Chondrocyte (in vitro differentiated cells): ENCODE measurements at places on chromosomes 5 and 9. TPM values are rescaled to one million over a fixed set of nuclear protein-coding genes. Genes with fewer than 3 reads are reported as not detected.

DNA sequence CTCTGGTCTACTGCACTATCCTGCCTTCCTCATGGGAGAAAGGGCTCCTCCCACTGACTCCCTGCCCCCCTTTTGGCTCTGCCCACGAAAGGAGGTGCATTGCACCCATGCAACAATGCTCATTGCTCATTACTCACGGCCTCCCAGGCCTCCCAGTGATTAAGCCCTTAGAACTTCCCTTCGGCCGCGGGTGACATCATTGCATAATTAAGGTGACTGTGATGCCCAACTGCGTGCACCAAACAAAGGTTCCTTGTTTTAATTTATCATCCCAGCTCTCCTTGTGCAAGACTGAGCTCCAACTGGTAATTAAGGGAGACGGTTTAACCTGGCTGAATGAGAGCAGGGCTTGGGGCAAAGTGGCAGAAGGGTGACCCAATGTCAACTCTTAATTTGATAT is 180.4 kb downstream of the GAS1 start:
- no peak for DNase-seq
- peaks cover 6% of the 10 kb centered on the region for H3K4me1 ChIP-seq
- H3K36me3 ChIP-seq: no peaks in the 10 kb centered on the region
- no peak overlapping the region for H3K4me3 ChIP-seq
- H3K27me3 ChIP-seq: no peaks in the 10 kb centered on the region
- no peak overlapping the region for H3K27ac ChIP-seq

Gene CDH12
- total RNA-seq: not detected in 3 replicates

Gene ACTBL2
- total RNA-seq: 0.10 TPM in 1 of 3 replicates, not detected in the others

GRCh38 chr5:169175733-169176132 is 125.2 kb downstream of the SLIT3 start:
- H3K27ac ChIP-seq: no peak overlapping the region
- peaks cover 5% of the 10 kb centered on the region for H3K36me3 ChIP-seq

GRCh38 chr9:78213712-78214111 is 22.2 kb upstream of the CEP78 start:
- no peak overlapping the region for H3K4me3 ChIP-seq
- no peaks in the 10 kb centered on the region for H3K36me3 ChIP-seq
- DNase-seq: no peak
- no peak overlapping the region for H3K27ac ChIP-seq
- peaks cover 3% of the 10 kb centered on the region for H3K27me3 ChIP-seq
- H3K4me1 ChIP-seq: peaks cover 15% of the 10 kb centered on the region

- peaks cover 3% of the 10 kb centered on the region for H3K4me1 ChIP-seq
- no peaks in the 10 kb centered on the region for H3K27me3 ChIP-seq
- no peaks in the 10 kb centered on the region for H3K36me3 ChIP-seq
These were observed 9.4 kb upstream of the REEP5 start for GRCh38 chr5:112931473-112931872.

GRCh38 chr5:113022661-113023060 is 46.1 kb downstream of the DCP2 start:
- no peak overlapping the region for H3K27ac ChIP-seq
- no peak overlapping the region for H3K4me3 ChIP-seq
- DNase-seq: no peak
- H3K4me1 ChIP-seq: peaks cover 3% of the 10 kb centered on the region

DNA sequence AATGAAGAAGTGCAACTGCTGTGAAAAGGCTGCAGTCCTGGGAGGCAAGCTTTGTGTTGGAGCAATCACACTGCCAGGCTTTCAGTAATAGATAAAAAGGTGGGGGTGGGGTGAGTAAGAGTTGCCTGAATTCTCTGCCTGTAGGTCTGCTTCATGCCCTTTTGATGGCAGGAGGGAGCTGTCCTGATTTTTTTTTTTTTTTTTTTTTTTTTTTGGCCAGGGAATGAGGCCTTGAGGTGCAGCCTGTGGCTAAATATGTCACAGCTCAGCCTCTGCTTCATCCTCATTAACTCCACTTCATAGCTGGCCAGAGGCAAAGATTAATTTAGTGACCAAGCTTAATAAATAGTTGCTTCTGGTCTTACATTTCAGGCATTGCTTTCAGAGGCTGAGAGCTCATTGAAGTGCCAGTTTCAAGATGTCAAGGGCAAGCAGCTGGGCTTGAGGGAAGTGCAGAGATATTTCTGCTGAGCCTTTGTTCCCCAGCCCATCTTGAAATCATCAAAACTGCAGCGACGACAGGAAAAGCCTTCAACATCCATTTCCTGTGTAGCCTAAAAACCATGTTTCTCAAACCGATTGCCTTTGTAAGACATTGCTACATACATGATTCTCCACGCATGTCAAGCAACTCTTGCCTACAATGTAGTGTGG is 134.7 kb downstream of the MACIR start:
- no peaks in the 10 kb centered on the region for H3K27me3 ChIP-seq
- peak overlapping the region; percentile 45 for H3K27ac ChIP-seq
- H3K36me3 ChIP-seq: no peaks in the 10 kb centered on the region
- no peak overlapping the region for H3K4me3 ChIP-seq
- DNase-seq: no peak

Gene WNK2
- total RNA-seq: 0.44 to 3.3 TPM (median 2.3 TPM) in 3 replicates

Gene FBXL7
- 24.7 to 32.6 TPM (median 31.4 TPM) in 3 replicates for total RNA-seq

Gene PCDHAC2
- 4.9 to 7.1 TPM (median 6.7 TPM) in 3 replicates for total RNA-seq

DNA sequence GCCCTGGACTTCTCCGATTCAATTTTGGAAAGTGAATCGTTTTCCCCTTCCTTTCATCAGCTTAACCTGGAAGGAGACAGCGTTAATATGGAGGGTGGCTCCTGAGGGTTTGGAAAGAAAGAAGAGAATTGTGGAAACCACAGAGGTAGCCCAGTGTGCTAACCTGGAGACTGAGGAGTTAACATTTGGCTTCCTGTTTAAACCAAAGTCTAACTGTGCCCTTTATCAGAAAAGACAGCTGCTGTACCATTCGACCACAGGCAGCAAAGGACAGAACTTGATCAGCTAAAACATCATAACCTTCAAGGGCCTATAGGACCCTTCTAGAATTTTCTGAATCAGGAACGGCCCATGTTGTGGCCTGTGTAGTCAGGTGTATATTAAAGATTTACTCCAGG is 735 bp downstream of the IDNK start:
- no peaks in the 10 kb centered on the region for H3K27me3 ChIP-seq
- H3K4me1 ChIP-seq: peaks cover 18% of the 10 kb centered on the region
- H3K36me3 ChIP-seq: peaks cover 2% of the 10 kb centered on the region
- peak overlapping the region; percentile 82 for H3K27ac ChIP-seq
- H3K4me3 ChIP-seq: peak overlapping the region; percentile 86

GRCh38 chr5:145324767-145325479 is 510.2 kb downstream of the PRELID2 start:
- DNase-seq: no peak
- peak overlapping the region; percentile 17 for H3K27ac ChIP-seq
- H3K27me3 ChIP-seq: no peaks in the 10 kb centered on the region
- no peak overlapping the region for H3K4me3 ChIP-seq
- H3K36me3 ChIP-seq: peaks cover 5% of the 10 kb centered on the region
- H3K4me1 ChIP-seq: peaks cover 22% of the 10 kb centered on the region

- peaks cover 34% of the 10 kb centered on the region for H3K4me1 ChIP-seq
- peak overlapping the region; percentile 32 for H3K27ac ChIP-seq
- H3K4me3 ChIP-seq: no peak overlapping the region
- H3K27me3 ChIP-seq: no peaks in the 10 kb centered on the region
- H3K36me3 ChIP-seq: no peaks in the 10 kb centered on the region
- no peak for DNase-seq
These were observed 97.8 kb downstream of the C9orf152 start for GRCh38 chr9:110110154-110110553.

DNA sequence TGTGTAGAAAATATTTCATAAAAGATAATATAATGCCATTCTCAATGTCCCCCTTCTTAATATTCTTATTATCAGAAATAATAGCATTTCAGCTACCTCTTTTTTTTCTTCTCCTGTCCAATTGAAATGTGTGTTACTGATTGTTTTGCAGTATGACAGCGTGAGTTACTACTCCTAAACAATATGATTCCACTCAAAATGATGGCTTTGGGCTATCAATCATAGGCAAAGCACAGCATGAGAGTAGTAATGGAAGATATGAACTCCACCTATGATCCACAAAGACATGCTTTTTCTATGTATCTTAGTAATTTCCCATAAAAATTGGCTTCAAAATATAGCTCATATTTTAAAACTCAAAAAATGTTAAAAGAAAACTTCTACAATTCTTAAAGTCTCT is 867.3 kb upstream of the NUDT12 start:
- DNase-seq: no peak
- no peaks in the 10 kb centered on the region for H3K27me3 ChIP-seq
- no peaks in the 10 kb centered on the region for H3K36me3 ChIP-seq
- peaks cover 17% of the 10 kb centered on the region for H3K4me1 ChIP-seq
- no peak overlapping the region for H3K4me3 ChIP-seq
- H3K27ac ChIP-seq: no peak overlapping the region

Gene CCDC127
- total RNA-seq: 8.0 to 10.4 TPM (median 9.6 TPM) in 3 replicates

- no peak overlapping the region for H3K4me3 ChIP-seq
- H3K36me3 ChIP-seq: peaks cover 2% of the 10 kb centered on the region
- H3K4me1 ChIP-seq: no peaks in the 10 kb centered on the region
- no peak for DNase-seq
These were observed 22.1 kb upstream of the FRMD3 start for GRCh38 chr9:83560169-83560826.

Gene IL5
- not detected in 3 replicates for total RNA-seq
